ENCODE measurements at places on chromosomes 3 and 15.
A peak's percentile ranks its signal among the peaks of the same experiment; 100 is the strongest.

DNA sequence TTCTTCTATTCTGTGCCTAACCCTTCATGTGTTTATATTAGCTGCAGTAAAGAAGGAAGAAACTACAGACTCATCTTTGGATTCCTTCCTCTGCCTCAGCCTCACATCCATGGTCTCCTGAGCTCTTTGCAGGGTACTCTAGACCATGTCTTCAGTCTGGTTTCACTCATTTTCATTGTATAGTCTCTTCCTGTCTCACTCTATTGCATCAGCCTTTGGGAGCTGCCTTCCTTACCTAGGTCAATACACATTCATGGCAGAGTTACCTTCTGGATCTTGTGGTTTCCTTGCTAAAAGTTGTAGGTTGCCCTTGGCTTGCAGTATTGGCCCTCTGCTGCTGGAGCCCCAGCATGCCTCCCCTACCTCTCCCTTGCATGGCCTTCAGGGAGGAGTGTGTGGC is 31.5 kb upstream of the SCAANT1 start:
- no peak for DNase-seq

DNA sequence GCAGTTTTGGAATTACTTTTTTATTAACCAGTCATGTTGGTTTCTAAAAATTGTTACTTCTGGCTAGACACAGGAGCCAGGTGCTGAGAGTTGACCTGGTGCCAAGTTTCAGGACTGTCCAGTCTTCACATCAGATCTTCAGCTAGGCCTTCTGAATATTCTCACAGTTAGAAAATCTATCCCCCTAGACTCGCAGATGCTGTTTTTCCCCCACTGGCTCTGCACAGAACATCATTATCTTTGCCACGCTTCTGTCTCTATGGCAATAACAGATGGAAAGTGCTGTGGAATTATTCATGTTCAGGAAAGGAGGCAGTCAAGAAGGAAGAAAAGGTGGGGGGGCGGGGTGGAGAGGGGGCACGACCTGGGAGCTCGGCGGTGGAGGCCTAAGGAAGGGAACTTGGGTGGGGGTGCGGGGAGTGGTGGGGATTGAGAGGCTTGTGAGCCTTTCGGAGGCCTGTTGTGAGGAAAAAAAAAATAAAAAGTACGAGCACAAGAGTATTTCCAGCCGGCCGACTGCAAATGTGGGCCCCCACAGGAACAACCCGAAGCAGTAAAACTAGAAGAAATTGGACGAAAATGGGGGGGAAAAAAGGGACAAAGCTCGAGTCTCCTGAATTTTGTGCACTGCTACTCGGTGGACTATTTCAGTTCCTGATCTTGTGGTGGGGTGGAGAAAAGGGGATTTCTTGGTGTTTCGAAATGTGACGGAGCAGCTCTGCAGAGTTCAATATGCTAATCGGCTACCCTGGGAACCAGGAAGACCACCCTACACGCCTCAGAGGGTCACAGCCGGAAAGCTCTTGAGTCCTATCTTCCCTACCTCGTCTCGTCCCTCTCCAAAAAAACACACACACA is 1.5 kb upstream of the SKIL start:
- peak; percentile 4 for DNase-seq

DNA sequence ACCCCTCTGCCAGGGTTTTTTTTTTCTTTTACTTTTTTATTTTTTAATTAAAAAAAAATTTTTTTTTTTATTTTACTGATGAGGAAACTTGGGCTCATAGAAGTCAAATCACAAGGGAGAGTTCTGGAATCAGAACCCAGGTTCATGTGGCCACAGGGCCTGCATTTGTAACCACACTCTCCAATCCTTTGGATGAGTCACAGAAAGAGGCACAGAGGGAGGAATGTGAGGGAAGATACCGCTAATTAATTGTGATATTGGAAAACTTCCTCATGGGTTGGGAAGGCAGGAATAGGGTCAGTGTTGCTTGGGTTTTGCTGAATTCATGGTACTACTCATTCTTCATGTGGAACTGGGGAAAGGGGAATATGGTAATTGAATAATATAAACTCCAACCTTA is 132.9 kb upstream of the SLC6A11 start:
- DNase-seq, result no peak

DNA sequence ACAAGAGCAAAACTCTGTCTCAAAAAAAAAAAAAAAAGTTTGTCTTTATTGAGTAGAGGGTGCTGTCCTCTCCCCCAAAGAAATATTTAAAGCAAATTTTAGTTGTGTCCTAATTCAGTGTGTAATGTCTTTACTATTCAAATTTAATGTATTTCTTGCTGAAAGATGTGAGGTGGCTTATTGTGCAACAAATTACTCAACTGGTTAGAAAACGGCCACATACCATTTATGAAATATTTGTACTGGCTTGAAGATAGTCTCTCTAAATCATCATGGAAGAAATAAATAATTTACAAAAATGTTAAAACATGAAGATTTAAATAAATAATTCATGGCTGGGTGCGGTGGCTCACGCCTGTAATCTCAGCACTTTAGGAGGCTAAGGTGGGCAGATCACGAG is 63.0 kb downstream of the SLTM start:
- DNase-seq, result no peak

GRCh38 chr15:93479715-93480114 is 390.7 kb upstream of the RGMA start:
- no peak for DNase-seq

DNA sequence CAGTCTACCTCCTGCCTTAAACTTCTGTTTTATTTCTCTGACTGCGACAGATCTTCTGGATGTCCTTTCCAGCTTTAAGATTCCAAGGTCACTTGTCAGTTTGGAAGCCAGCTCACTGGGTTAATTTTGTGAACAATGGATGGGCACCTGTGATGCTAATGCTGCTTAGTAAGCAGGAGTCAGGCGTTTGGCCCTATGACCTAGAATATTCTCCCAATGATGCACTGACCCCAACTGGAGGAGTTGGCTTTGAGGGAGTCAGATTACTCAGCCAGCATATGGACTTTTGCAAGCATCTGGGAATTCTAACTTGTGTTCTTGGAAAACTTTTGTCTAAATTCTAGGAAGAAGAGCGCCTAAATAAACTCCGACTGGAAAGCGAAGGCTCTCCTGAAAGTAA is 28.1 kb downstream of the HACD3 start:
- no peak for DNase-seq

DNA sequence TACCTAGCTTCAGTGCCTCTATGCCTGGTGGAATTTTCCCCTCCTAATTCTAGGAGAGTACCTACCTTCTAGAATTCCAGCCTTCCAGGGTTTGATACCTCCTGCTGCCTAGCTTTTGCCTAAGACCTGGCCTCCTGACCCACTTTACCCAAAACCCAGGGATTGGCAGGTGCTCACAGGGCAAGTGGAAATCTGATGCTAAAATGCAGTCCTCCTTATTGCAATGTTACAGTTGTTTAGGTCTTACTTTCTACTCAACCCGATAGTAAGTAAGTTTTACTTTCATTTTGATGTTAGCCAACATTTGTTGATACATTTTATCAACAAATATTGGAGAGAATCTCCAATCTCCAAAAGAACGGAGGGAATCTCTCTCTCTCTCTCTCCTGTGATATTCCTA is 275.9 kb downstream of the DOCK3 start:
- DNase-seq, result no peak

- DNase-seq, result no peak
Observed at GRCh38 chr3:126152901-126153694, 27.3 kb downstream of the ALDH1L1 start.

- no peak for DNase-seq
Observed at GRCh38 chr3:11230125-11230524, 42.1 kb upstream of the ATG7 start.

DNA sequence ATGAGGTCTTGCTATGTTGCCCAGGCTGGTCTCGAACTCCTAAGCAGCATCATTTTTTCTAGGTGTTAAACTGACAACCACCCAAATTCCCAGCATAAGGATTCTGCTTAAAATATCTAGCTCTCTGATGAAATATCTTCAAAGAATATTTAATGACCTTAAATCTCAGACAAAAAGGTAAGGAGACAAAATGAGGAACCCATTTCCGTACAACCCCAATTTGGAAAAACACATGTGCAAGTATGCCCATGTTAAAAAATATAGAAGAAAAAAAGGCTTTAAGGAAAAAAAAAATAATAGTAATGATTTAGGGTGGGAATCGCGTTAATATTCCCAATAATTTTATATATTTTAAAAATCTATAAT is 1.4 kb upstream of the SACM1L start:
- no peak for DNase-seq

GRCh38 chr3:141814375-141814774 is 51.2 kb downstream of the GRK7 start:
- no peak for DNase-seq
